Natural killer cell treated with Interleukin-12 subunit alpha and Interleukin-12 subunit beta and Interleukin-15 and Interleukin-18, amount 100 ng/mL, for 72 hours (primary cell): ENCODE measurements at places on chromosomes 12 and 14. TPM values are rescaled to one million over a fixed set of nuclear protein-coding genes. Genes with fewer than 3 reads are reported as not detected.

- DNase-seq: no peak
These were observed 6.1 kb downstream of the HOXC10 start for GRCh38 chr12:53991077-53991460.

- no peak for DNase-seq
These were observed 21.8 kb downstream of the CHST11 start for GRCh38 chr12:104478396-104479122.

- DNase-seq: no peak
These were observed 7.0 kb downstream of the IFI27L2 start for GRCh38 chr14:94122438-94122837.

DNA sequence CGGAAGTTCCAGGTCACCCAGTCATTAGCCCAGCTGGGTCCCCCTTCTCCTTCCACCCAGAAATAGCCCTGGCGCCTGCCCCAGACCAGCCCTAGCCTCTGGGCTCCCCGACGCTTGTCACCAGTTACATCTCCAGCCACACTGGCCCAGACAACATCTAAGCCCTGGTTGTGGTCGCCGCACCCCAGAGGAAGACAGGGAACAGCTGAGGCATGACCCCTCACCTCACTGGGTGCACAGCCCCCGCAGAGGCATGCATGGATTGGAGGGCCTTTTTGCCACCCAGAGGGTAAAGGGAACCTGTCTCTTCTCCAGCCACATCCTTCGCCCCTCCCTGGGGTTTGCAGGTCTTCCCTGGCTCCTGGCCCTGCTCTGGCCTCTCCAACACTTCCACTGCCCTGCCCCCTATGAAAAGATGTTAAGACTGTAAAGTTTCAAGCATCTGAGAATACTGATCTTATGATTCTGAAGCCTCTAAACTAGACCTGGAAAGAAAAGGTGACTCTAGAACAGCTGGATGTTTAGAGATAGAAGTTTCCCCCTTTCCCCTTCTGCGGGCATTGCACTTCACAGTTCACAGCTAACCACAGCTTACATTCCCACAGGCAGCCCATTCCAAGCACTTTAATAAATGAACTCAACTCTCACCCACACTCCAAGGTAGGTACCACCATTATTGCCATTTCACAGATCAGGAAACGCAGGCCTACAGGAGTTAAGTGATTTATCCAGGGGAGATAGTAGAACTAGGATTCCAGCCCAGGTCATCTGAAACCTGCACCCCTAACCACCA is 14.7 kb downstream of the TMEM119 start:
- DNase-seq: peak; percentile 28

GRCh38 chr12:102799229-102799628 is 117.8 kb downstream of the PAH start:
- DNase-seq: no peak

DNA sequence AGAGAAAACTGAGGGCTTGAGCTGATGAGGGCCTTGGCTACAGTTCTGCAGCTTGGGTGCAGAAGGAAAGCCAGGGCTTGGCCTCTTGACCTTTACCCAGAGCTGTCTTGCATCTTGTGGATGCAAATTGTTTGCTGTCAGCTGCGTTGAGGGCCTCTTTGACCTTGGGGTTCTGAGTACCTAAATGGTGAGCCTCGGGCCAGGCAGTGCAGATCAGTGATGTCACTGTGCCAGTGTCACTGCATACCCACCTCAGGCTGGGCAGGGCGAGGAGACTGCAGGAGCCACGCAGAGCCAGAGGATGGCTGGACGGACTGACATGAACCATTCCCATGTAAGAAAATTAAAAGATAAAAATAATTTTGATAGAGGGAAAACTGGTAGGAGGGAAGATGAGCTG is 18.6 kb downstream of the ESRRB start:
- DNase-seq: peak; percentile 41

DNA sequence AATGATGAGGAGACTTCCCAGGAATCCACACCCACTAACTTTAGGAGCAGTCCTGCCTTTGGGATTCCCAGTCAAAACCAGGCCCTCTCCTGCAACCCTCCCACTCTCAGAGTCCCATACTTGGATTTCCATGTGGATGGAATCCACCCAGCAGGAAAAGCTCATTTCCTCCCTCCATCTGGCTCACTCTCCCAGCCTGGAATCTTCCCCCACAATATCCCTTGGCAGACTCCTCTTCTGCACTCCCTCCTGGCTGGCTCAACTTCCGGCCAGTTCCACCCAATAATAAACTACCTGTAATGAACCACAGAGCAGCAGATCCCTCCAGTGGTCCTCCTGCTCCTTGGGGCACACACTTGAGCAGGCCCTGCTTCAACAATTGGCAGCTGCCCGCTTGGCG is 102.8 kb upstream of the EGLN3 start:
- no peak for DNase-seq

GRCh38 chr12:43914391-43914790 is 78.5 kb downstream of the TMEM117 start:
- DNase-seq: no peak

DNA sequence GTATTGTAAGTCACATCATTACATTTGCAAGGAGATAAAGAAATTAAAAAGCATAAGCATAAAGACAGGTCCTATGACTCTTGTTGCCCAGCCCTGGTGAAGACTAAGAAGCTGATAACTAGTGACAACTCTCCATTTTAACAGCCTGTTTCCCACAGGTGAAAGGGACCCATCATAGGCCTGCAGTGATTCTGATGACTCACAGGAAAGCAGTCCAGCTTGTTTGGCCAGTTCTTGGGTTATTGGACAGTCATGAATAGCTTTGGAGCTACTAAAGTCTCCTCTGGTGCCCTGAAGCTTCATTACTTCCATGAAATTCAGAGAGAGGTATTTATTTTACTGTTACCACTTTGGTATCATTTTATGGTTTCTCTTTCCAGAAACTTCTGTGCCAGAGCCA is 55.5 kb upstream of the DYRK2 start:
- no peak for DNase-seq

DNA sequence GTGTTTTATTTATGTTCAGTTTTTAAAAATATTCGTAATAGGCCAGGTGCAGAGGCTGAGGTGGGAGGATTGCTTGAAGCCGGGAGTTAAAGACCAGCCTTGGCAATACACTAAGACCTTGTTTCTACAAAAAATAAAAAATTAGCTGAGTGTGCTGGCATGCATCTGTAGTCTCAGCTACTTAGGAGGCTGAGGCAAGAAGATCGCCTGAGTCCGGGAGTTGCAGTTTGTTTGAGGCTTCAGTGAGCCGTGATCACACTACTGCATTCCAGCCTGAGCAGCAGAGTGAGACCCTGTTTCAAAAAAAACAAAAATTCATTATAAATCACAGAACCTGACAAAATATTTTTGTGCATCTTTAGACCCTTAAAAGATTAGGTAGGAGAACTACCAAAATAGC is 240.1 kb upstream of the ARHGAP5 start:
- DNase-seq: no peak

DNA sequence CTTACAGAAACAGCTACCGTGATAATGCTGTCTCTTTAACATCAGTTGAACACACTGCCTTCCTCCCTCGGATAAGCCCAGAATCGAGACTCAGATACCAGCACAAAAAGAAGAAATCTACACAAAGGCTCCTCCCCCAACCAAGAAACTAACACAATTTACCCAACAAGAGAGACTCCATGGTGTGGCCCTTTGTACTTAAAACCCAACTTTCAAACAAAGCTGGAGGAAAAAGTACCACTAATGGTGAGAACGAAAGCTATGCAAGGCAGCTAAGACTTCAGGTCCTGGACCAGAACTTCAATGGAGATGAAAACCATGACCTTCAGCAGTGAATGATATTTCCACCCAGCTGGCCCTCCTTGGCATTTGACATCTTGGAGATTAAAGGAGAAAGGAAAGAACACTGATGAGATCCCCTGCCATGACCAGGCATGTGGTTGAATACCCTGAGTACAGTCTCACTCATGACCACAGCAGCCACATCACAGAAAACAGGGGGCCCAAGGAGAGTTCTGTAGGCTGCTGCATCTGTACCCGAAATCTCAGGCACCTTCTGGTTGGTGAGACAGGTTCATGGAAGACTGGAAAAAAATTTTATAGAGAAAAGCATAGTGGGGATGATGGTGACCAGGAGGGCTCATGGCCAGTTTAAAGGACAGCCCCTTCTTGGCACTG is 36.7 kb downstream of the RBM19 start:
- DNase-seq: peak; percentile 3

Gene EGLN3
- total RNA-seq: 0.31 TPM

Gene CLEC7A
- not detected for total RNA-seq
